Activated CD4-positive, alpha-beta T cell treated with anti-CD3 and anti-CD28 coated beads for 1 hour (primary cell): ENCODE measurements at places on chromosomes 3 and 15.

DNA sequence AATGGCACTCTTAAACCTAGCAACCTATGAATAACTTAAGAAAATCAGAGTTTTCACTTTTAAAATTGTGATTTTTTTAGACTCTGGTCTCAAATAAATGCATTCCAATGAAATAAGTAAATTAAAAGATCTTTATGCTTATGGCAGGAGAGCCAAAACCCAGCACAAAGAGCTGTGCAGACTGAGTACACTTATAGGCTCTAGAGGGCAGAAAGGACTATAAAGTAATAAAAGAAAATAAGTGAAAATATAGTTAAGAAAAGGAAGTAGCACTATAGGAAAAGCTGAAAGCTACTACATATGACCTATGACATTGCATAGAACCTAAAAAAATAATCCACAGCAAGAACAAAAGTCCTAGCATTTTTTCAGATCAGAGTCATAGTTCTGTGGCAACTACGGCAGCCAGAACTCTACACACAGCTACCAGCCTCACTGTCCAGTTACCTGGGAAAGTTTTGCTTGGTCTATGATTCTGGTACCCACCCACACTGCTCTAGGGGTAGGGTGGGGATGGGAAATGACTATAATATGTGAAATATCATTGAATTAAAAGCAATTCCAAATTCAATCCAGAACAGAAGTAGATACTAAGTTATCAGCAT is 30.5 kb downstream of the CLASP2 start:
- no peak for DNase-seq

- no peak for DNase-seq
Observed at GRCh38 chr3:150082898-150083654, 112.4 kb upstream of the PFN2 start.

DNA sequence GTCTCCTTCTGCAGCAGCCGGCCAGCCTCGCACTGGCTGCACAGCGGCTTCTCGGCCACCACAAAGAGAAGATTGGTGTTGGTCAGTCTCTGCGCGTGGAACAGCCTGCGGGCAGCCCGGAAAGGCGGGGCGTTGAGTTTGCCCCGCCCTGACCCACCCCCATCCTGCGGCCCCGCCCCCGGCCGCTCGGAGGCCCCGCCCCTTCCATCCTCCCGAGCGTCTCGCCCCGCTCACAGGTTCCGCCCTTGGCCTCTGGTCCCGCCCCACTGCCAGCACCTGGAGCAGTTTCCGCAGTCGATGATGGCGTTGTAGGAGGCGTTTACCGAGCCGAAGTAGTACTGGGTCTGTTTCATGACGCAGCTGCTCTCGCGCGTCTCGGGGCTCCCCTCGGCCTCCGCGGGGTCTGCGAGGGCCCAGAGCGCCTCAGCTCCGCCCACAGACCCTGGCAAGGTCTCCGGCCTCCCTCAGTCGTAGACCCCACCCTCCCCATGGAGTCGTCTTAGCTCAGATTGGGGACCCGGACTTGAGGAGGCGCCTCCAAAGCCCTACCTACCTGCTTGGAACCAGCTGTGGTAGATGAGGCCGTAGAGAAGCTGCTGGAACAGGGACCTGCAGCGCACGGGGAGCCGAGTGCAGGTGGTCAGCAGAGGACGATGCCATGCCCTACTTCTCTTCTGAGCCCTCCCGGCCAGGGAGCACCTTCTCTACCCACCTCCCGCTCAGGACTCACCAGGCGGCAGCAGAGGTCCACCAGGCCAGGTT is 5.9 kb upstream of the TMEM115 start:
- peak; percentile 90 for DNase-seq

- peak; percentile 11 for DNase-seq
Observed at GRCh38 chr15:64430000-64430735, 30.2 kb upstream of the ZNF609 start.

DNA sequence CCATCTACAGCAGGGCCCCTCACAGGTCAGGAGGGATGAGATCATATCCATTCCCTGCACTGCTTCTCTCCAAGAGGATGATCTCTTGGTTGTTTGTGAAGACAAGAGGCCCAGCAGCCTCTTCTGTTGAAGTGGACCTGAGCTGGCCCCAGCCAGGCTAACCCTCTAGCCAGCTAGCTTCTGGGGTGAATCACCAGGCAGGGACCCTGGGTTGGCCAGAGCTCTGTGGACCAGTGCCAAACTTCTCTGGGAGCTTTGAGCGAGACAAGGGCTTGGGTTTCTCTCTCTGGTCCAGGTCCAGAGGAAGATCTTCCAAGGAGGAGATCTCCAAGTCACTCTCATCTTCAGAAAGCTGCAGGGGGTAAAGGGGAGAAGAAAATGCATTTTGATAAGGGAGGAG is 52.7 kb downstream of the CLDN18 start:
- no peak for DNase-seq

DNA sequence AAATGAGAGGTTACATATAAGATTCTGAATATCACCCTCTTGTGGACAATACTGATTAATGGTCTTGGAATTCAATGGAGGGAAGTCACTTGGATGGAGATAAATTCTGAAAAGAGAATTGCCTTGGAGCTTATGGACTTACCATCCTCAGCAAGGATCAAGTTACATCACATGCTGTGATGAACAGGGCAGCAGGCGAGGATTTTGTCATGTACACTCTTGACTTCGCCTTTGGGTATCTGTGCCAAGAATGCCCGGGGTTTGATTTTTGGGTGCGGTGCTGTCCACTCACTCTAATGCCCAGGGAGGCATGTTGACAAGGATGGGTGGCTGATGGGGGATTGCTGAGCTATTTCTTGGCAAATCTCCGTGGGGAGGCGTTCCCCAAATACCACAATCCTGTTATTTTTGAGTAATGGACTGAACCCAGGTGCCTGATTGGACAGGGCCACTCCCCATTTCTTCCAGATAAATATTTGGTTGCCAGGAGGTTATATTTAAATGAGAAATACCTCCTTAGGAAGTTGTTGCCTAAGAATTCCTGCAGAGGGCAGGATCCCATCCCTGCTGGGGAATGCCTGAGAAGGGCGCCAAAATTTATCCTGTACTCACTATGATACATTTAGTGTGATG is 96.3 kb downstream of the TPRG1 start:
- no peak for DNase-seq

DNA sequence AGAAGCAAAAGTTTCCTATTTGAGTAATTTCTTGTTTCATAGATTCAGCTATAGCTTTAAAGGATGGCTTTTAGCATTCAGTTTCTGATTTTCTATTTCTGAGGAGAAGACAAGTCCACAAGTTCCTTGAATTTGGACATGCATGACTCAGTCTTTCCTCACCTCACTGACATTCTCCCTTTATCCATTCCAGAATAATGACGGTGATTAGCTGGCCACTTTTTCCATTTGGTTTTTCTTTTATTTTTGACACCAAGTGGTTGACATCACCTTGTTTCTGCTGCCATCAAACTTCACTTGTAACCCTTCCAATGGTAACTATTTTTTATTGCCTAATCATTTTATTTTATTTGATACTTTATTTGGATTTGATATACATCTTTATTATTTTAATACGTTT is 404.4 kb upstream of the KCNMB2 start:
- no peak for DNase-seq

GRCh38 chr3:188397766-188398705 is 244.1 kb downstream of the LPP start:
- no peak for DNase-seq

- DNase-seq = no peak
Observed at GRCh38 chr3:6928064-6928463, 67.1 kb downstream of the GRM7 start.

DNA sequence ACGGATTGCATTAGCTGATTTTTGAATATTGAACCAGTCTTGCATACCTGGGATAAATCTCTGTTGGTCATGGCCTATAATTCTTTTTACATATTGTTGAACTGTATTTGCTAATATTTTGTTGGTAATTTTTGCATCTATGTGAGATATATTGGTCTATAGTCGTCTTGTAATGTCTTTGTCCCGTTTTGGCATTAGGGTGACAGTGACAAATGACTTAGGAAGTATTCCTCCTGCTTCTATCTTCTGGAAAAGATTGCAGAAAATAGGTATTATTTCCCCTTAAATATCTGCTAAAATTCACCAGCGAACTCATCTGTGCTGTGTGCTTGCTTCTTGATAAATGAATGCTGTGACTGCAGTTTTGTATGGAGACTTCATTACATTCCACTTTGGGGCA is 23.7 kb downstream of the MUC20 start:
- DNase-seq = no peak

DNA sequence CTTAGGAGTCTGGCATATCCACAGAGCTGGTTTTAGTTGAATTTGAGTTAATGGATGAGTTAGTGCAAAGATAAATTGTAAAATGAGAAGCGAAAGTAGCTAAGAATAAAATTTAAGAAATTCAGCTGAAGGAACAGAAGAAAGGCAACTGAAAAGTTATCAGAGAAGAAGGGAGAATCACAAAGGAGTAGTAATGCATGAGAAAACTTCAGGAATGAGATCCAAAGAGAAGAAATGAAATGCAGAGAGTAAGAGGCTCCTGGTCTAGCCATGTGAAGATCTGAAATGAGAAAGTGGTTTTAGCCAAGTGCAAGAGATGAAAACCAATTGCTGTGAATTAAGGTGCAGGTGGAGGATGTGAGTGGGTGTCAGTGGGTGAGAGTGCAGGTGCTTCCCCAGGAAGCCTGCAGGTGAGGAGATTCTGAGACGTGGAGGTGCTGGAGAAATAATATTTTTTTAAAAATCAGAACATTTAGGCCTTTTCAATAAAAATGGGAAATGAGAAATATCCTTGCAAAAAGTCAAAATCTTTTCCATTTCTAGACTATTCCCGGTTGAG is 18.5 kb downstream of the KBTBD8 start:
- DNase-seq = no peak

GRCh38 chr3:103976931-103977339 is 1389.8 kb upstream of the ALCAM start:
- no peak for DNase-seq

- no peak for DNase-seq
Observed at GRCh38 chr3:139970526-139970925, 35.5 kb downstream of the CLSTN2 start.

- no peak for DNase-seq
Observed at GRCh38 chr15:68190048-68190447, 15.1 kb downstream of the CALML4 start.

GRCh38 chr3:57659806-57660439 is 33.0 kb downstream of the DENND6A start:
- no peak for DNase-seq

- no peak for DNase-seq
Observed at GRCh38 chr3:148532774-148533173, 164.9 kb upstream of the AGTR1 start.

DNA sequence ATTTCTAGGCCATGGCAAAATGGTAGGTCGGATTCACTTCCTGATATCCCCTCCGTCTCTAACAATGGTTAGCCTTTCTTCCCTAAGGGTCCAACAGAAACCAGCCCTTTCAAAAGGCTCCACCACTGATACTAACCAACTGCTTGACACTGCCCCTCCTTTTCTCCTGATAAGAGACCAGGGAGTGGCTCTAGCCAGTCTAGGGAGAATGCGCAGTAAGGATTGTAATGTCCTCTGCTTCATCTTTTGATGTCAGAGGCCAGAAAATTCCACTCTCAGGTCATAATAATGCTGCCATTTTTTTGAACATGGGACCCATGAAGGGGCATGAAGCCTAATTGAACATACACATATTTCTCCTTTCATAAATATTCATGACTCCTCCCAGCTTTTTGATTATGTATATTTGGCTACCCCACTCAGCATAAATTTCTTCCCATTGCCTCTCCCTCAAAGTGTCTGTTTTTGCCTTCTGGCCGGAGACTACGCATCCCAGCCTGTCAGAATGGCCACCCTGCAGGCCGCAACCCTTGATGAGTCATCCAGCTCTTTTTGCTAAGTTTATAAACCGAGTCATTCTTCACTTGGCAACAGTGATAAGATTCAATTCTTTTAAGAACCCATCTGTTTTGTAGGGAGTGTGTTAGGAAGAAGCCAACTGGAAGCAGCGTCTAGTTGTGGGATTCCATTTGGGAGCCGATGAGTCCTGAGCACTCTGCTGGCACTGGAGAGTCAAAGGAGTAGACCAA is 189.0 kb upstream of the MCTP2 start:
- no peak for DNase-seq

- DNase-seq = peak; percentile 63
Observed at GRCh38 chr3:69085833-69086722, 1.3 kb downstream of the ARL6IP5 start.

GRCh38 chr3:129984125-129984524 is 9.6 kb downstream of the TRH start:
- DNase-seq = no peak

GRCh38 chr3:159620281-159620680 is 368.4 kb upstream of the IL12A start:
- no peak for DNase-seq

DNA sequence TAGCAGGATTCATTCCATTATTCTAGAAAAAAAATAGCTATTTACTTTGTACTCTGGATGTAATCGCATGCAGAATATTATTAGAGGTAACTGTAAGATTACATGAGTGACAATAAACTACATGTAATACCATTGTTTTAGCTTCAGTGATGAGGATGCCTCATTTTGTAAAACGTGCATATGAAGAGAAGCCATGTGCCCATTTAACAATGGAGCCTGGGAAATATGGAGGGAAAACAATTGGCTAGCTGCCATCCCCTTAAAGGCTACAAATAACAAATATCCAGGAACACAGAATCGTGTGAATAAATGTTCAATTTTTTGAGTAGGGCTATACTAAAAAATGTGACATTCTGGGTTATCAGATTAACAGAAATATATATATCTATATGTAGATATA is 151.1 kb downstream of the SAMMSON start:
- no peak for DNase-seq

- DNase-seq = no peak
Observed at GRCh38 chr3:49896345-49896744, 7.3 kb downstream of the MST1R start.

- no peak for DNase-seq
Observed at GRCh38 chr15:74957476-74958035, 984 bp upstream of the RPP25 start.

DNA sequence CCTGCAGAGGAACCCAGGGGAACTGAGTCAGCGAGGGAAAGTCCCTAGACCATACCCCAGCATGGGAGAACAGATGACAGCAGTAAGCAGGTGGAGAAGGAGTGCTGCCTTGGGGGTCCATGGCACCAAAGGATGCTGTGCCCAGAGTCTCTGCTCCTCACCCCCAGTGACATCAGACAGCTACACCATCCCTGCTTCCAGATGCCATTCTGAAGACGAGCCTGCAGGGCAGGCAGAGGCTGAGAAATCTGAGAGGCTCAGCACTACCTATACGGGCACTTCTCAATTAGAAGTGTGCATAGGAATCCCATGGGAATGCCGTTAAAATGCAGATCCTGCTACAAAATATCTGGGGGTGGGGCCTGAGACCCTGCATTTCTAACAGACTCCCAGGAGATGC is 211.3 kb upstream of the NSMCE3 start:
- no peak for DNase-seq

- no peak for DNase-seq
Observed at GRCh38 chr3:50587373-50587772, 18.1 kb downstream of the HEMK1 start.
